ENCODE measurements at places on chromosomes 7 and 10.

DNA sequence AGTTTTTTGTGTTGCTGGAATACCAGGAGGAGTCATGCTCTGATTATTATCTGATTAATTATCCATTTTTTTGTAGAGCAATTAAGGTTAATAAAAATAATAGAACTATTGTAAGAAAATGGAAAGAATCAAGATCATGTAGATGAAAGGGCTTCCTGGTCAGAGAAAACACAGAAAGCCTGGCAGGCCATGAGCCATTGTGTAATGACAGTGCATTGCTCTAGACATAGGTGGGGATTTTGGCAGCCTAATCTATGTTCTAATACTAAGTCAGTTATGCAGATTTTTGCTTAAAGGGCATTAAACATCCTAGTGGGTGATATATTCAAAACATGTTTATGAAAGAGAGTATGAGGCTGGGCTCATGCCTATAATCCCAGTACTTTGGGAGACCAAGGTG is 198.2 kb downstream of the PPP1R9A start:
- DNase-seq = no peak

DNA sequence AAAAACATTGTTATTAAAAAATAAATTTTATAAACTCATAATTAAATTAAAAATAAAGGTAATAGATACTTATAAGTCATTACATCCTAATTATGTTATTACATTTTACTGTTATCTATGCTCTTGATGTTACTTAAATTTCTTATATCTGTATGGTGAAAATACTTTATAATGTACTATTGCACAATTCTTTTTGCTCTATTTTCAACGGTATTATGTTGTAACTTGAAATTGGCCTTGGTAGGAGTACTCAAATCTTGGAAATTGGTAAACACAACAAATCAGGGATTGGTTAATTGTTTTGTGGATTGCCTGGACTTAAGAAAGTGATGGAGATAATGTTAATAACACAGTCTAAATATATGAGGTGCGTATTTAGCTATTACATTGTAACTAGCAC is 273.3 kb downstream of the MDFIC start:
- no peak for DNase-seq

- DNase-seq = no peak
These were observed 61.7 kb downstream of the VOPP1 start for GRCh38 chr7:55510621-55511020.

DNA sequence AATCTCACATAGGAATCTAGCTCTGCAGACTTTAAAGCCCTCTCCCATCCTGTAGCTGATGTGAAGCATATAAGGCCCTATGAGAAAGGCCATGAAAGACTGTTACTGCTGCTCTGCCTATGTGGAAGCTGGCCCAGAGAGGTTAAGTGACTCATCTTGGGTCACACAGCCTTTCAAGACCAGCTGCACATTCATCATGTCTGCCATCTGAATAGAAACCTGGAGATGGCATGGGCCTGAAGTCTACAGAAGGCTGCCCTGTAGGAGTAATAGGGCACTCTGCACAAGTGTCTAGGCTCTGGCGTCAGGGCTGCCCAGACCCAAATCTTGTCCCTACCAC is 59.4 kb upstream of the COL13A1 start:
- no peak for DNase-seq

- DNase-seq = no peak
These were observed 2.5 kb downstream of the SNCG start for GRCh38 chr10:86960863-86961434.

GRCh38 chr10:26064106-26064505 is 130.1 kb downstream of the MYO3A start:
- DNase-seq = no peak

- no peak for DNase-seq
These were observed 199.8 kb upstream of the KIAA1217 start for GRCh38 chr10:24009115-24009514.

- no peak for DNase-seq
These were observed 2.3 kb downstream of the RNF216 start for GRCh38 chr7:5779141-5779540.

GRCh38 chr7:37201003-37201875 is 247.4 kb downstream of the ELMO1 start:
- DNase-seq = peak; percentile 64

- no peak for DNase-seq
These were observed 6.2 kb upstream of the MRC1 start for GRCh38 chr10:17802976-17803375.

DNA sequence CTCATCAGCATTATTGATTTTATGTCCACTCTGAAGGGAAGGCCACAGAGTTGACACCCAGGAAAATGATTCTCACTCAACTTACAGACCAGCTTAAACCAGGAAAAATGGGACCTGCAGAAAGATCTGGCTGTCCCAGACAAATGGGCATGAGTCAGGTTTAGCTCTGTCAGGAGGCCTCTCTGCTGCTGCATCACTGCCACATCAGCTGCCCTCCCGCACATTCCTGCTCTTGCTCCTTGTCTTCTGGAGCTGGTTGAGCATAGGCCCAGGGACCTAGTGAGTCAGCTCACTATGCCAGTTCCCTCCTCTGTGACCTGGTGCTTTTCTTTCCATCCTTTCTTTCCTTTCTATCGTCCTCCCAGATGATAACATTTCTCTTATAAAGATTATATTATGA is 18.8 kb upstream of the SMNDC1 start:
- DNase-seq = no peak

- DNase-seq = no peak
These were observed 137.1 kb downstream of the SH3PXD2A start for GRCh38 chr10:103718247-103718620.

- DNase-seq = no peak
These were observed 200.1 kb downstream of the PTPRN2 start for GRCh38 chr7:158387546-158387891.
